ENCODE measurements at places on chromosomes 5 and 9.
A peak's percentile ranks its signal among the peaks of the same experiment; 100 is the strongest.

DNA sequence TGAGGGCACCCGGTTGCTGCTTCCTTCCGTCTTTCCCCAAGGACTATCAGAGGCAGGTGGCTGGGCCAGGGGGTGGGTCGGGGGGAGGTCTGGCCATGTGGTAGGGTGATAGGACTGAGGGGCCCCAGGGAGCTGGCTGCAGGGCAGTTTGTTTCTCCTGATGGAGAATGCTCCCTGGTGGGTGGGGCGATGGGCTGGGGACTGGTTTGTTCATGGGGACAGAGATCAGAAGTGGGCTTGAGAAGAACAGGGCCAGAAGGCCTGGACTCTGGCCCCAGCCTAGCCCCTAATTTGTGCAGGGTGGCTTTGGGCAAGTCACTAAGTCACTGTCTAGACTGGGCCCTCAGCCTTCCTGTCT lies 117.4 kb downstream of the RGS3 start:
- peak; percentile 24 for DNase-seq

- peak; percentile 33 for DNase-seq
Observed at GRCh38 chr9:128735373-128735772, 11.4 kb upstream of the ZDHHC12 start.

DNA sequence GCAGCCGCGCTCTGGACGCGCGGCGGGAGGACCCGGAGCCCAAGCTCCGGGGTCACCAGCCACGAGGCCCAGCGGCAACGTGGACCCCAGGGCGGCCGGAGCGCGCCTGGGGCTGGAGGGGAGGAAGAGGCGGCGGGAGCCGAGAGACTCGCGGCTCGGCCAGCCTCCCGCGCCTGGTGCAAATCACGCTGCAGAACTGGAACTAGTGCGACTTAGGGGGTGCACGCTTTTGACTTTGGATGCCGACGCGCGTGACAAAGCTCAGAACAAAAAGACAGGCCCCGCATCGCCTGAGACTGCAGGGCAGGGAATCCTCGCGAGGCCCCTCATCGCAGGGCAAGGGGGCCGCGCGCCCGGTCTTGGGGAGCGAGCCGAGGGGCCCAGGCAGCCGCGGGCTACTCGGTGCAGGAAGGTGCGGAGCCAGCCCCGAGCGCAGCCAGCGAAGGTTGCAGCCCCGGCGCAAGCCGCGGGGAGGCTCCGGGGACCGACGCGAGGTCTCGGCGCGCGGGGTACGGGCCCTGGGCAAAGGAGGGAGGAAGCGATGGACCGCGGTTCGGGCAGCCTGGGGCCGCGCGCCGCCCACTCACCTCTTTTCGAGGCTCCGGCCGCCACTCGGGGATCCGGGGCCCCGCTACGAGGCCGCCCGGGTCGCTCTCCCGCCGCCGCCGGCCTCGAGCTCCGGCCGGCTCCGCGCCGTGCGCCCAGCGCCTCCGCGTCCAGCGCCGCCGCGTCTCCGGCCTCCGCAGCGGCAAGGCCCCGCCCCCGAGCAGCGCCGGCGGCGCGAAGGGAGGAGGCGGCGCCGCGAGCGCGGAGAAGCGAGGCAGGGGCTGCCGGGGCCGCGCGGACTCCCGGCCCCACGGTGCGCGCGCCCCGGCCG lies at the start of gene GOLM1:
Gene GOLM1, minus strand, starts transcription at position 735 of the 877 bp plus-strand sequence. CDS start 20,238 bp downstream, outside the sequence.
- no peak for DNase-seq

DNA sequence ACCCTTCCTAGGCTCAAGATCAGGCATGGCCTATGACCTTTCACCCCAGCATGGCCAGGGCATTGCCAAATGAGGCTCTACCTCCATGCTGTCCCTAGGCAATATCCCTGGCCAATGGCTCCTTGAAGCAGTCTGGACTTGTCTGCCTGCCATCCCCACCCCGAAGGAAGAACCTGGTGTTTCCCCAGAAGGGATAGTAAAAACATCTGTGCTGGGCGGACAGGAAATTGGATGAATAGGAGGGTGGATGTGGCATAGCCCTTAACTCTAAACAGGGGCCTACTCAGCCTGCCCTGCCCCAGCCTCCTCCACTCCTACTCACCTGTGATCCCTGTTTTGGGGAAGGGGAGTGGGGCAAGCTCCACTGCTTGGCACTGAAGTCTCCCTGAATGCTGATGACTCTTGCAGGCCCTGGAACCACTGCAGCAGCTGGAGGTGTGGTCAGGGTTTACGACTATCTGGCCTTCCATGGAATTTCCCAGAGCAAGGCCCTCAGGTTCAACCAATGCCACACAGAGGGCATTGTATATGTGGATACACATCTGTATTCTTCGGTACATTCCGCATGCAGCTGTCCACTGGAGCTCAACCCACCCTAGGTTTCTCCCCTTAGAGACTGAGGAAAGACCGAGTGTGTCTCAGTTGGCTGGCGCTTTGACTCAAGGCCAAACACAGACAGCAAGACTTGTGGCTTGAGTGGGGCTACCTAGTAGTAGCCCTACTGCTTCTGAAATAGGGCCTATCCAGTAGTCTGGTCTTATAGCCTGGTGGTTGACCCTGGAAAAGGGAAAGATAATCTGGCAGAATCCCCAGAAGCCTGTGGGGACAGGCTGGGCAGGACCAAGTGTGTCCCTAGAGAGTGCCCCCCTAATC lies 6.4 kb upstream of the P4HA2 start:
- no peak for DNase-seq

DNA sequence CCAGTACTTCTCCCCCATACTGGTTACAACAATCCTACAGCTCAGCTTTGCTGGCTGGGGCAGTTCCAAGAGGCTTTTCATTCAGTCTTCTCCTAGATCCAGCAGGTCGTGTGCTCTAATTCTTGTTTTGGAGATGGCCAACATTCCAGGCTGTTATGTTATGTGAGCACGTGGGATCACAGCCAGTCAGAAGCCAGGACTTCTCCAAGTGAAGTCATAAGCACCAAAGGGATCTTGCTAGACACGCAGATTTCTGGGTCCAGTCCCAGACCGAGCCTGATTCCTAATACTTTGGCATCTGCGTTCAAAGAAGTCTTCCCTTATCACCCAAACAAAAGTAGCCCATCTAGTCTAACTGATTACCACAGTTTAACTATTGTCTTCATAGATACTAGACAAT lies 1.4 kb upstream of the LARP1 start:
- peak; percentile 11 for DNase-seq

DNA sequence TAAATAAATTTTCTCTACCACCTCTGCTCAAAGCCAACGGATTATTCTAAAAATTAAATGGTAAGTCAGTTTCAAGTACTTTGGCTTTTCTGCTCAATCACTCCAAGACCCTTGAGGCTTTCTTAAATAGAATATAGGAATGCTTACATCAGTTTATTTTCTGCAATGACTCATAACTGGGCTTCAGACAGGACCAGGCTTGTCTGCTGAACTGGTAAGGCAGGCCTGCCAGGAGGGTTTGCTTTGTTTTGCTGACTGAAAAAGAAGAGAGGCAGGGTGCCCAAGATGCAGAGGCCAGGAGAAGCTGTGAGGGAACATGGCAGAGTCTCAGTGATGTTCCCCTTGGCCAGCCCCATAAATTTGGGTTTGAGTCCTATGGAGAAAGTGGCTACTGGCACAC lies 60.3 kb upstream of the EPB41L4A start:
- no peak for DNase-seq

DNA sequence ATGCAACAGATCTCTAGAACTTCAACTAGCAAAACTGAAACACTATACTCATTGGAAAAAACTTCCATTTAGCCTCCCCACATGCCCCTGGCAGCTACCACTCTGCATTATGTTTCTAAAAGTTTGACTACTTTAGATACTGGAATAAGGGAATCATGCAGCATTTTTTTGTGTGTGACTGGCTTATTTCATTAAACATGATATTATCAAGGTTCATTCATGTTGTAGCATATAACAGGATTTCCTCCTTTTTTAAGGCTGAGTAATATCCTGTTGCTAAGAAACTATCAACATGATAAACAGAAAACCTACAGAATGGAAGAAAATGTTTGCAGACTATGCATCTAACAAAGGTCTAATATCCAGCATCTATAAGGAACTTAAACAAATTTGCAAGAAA lies 597.9 kb downstream of the DMRTA1 start:
- DNase-seq, result no peak

- DNase-seq, result no peak
Observed at GRCh38 chr5:78760770-78761169, 112.2 kb upstream of the LHFPL2 start.

GRCh38 chr9:7607421-7607820 lies 192.2 kb downstream of the DMAC1 start:
- no peak for DNase-seq

- no peak for DNase-seq
Observed at GRCh38 chr5:80360914-80361444, 41.2 kb downstream of the SPZ1 start.

- DNase-seq, result no peak
Observed at GRCh38 chr9:95746408-95747180, 128.9 kb upstream of the ERCC6L2 start.

DNA sequence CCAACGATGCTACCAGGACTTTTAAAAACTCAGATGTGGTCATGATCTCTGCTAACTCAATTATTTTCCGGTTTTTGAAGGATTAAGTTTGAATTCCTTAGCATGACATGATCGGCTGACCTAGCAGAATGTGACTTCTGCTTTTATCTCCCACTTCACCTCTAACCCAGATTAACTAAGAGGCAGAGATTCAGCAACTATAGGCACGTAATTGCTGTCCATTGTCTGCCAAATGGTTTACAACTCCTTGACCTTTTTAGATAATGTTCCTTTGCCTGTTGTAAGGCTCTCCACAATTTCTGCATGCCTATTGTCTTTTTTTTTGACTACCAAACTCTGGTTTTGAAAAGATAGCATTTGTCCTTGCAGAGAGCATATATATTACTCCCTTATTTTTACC lies 268.2 kb downstream of the BRINP1 start:
- DNase-seq, result no peak

- DNase-seq, result no peak
Observed at GRCh38 chr5:88780736-88781135, 102.2 kb downstream of the MEF2C start.

GRCh38 chr5:95840956-95841705 lies 18.6 kb upstream of the GLRX start:
- DNase-seq, result no peak

DNA sequence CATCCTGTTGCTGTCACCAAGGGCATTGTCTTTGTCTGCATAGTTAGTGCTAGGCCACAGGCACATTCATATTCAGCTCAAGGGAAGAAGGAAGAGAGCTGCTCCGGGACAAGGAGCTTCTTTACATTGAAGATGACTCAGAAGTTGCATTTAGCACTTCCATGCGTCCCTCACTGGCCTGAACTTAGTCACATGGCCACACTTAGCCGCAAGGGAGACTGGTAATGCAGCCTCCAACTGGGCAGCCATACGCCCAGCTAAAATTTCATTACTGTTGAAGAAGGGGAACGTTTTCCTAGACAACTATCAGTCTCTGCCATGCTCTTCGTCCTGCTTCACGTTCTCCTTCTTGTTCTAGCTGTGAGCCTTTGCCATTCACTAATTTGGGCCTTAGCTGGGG lies 20.0 kb downstream of the ACTL7B start:
- DNase-seq, result no peak

DNA sequence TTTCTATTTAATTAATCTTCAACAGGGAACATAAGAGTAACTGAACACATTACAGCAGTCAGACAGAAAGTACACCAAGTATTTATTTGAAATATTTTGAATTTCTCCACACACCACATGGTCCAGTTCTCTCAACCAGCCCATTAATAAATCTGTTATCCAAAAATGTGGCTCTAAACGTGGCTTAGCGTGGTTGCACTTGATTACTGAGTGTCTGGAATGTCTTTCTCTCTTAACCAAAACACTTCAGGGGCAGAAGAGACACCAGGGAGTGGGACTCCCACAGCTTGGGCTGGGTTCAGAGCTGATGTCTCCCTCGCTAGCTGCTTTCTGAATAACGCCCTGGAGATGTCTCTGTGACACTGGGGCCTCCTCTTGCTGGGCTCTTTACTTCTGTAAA lies 52.6 kb upstream of the FANCC start:
- DNase-seq, result no peak

- no peak for DNase-seq
Observed at GRCh38 chr9:94498801-94499453, 56.0 kb upstream of the PCAT7 start.

DNA sequence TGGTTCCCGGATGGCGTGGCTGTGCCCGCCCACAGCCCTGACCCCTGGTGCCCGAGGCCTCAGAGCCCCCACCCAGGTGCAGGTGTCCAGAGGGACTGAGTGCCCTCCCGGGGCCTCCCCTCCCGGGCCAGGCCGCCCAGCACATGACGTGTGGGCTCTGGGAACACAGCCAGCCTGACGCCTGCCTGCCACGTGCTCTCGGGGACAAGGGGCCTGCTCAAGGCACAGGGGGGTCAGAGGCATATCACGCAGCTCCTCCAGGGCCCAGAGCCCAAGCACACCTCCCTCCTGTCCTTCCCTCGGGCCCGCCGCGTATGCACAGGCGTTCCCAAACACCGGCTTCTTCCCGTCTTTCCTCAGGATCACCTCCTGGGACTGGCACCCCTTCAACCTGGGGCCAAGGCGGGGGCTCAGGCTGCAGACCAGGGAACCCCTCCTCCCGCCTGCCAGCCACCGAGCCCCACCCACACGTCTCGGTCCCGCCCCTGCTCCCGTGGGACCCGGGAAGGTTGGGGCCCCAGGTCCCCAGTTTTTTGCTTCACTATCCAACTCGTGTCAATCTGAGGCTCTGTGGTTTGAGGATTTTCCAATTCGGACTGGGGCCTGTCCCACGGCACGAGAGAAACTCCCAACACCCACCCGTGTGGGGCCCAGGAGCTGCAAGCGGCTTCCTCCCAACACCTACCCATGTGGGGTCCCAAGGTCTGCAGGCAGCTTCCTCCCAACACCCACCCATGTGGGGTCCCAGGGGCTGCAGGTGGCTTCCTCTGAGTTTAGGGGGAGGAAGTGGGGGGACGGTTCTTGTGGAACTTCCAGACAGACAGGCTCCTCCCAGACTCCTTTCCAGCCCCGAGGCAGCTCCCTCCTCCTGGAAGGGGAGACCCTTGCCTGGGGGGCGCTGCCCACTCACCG lies 1.5 kb downstream of the LCN10 start:
- DNase-seq, result peak; percentile 18

- DNase-seq, result no peak
Observed at GRCh38 chr5:138011991-138012390, 20.9 kb downstream of the FAM13B start.

- DNase-seq, result no peak
Observed at GRCh38 chr5:156197042-156197635, 129.8 kb upstream of the SGCD start.

GRCh38 chr9:127943731-127944144 lies 6.1 kb upstream of the DPM2 start:
- peak; percentile 61 for DNase-seq

GRCh38 chr9:130680836-130681768 lies 12.5 kb upstream of the EXOSC2 start:
- peak; percentile 31 for DNase-seq

Measured in substantia nigra (tissue), 51 donors.